T-helper 22 cell (primary cell): ENCODE measurements at places on chromosomes 7 and 10.

- DNase-seq, result no peak
Measured at GRCh38 chr10:127322286-127322685, 125.9 kb upstream of the INSYN2A start.

- DNase-seq, result no peak
Measured at GRCh38 chr7:50982626-50983025, 199.9 kb upstream of the GRB10 start.

GRCh38 chr7:41754046-41754445 is 51.2 kb upstream of the INHBA start:
- DNase-seq, result no peak

DNA sequence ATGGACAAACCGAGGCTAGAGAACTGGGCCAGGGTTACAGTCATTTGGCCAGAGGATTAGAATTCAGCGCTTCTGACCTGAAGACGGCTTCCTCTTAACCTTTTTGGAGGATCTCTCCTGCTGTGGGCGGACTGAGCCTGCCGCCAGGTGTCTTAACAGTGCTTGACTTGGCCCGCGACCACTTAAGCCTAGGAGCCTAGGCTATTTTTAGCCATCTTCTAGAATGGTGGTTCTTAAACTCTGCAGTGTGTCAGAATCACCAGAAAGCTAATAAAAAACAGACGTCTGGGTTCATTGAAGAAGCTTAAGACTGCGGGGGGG is 722 bp downstream of the MDH2 start:
- no peak for DNase-seq
